Umbilical cord (tissue), 2 donors: ENCODE measurements at places on chromosomes 4 and X. TPM values are rescaled to one million over a fixed set of nuclear protein-coding genes. Genes with fewer than 3 reads are reported as not detected.

GRCh38 chr4:148857973-148858534, 415.8 kb upstream of the NR3C2 start:
- DNase-seq = no peak

- no peak for DNase-seq
Observed at GRCh38 chr4:112700679-112701078, 63.7 kb downstream of the LARP7 start.

GRCh38 chr4:156298230-156298629, 344.6 kb upstream of the CTSO start:
- DNase-seq = peak; percentile 86

GRCh38 chrX:97400492-97400891, 516.8 kb downstream of the RPA4 start:
- DNase-seq = no peak

- no peak for DNase-seq
Observed at GRCh38 chrX:21702725-21703124, 44.6 kb upstream of the KLHL34 start.

DNA sequence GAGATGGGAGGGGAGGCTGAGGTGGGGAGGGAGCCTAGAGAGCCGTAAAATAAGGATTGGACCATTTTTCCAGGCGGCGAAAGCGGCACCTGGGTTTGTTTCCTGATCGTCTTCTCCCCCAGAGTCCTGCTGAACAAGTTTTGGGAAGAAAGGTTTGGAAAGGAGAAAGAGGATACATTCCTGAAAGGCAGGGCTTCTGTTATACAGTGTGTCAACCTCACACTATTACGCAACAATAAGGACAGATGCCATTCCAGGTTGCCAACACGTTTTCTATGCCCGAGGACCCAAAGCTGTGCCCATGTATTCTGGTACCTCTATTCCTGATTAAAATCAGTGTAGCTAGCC, 658 bp downstream of the SCOC start:
- no peak for DNase-seq

DNA sequence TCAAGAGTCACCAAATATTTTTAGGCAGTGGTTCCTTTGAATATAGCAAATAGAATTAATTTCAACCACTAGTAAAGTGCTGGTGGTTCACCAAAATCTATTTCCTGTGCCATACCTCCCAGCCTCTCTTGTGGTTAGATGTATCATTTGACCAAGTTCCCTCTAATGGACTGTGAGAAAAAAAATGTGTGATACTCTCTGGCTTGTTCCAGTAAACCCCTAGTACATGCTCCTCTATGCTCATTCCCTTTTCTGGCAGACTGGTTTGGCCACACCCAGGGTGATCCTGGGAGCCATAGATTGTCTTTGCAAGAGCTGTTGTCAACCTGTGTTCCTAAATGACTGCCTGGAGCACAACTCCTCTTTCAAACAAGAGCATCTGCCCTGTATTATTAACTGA, 109.5 kb downstream of the FRAS1 start:
- no peak for DNase-seq

DNA sequence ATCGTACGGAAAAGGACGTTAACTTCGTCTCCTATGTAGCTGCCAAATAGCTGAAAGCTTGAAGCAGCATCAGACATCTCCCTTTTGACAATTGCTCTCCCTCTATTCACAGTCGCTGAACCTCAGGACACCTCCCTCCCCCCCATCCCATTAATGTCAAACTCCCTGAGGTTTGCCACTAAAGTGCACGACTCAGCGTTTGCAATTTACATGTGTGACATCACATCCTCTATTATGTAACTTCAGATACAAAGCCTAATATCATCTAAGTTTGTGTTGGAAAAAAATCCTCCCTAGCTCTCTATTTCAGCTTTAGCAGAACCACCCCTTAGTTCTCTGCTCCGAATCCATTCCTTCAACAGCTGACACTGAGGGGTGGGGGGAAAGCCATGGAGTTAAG, 5.5 kb upstream of the NR3C2 start:
- DNase-seq = peak; percentile 10

- no peak for DNase-seq
Observed at GRCh38 chr4:183074288-183074990, 24.6 kb upstream of the WWC2 start.

- no peak for DNase-seq
Observed at GRCh38 chrX:45750639-45751038, 550.0 kb upstream of the DIPK2B start.

DNA sequence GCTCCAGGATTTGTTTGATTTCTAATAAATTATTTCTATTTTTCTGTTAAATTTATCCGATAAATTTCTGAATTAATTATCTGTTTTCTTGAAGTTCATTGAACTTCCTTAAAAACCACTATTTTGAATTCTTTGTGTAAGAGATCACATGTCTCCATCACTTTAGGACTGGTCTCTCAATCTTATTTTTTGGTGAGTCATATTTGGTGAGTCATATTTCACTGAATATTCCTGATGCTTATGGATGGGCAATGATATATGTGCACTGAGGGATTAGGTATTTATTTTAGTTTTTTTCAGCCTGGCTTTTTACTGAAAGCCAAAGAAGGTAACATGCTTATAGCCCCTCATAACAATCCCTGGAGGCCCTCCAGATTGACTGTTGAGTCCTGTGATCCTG, 48.5 kb upstream of the IL15 start:
- DNase-seq = no peak

DNA sequence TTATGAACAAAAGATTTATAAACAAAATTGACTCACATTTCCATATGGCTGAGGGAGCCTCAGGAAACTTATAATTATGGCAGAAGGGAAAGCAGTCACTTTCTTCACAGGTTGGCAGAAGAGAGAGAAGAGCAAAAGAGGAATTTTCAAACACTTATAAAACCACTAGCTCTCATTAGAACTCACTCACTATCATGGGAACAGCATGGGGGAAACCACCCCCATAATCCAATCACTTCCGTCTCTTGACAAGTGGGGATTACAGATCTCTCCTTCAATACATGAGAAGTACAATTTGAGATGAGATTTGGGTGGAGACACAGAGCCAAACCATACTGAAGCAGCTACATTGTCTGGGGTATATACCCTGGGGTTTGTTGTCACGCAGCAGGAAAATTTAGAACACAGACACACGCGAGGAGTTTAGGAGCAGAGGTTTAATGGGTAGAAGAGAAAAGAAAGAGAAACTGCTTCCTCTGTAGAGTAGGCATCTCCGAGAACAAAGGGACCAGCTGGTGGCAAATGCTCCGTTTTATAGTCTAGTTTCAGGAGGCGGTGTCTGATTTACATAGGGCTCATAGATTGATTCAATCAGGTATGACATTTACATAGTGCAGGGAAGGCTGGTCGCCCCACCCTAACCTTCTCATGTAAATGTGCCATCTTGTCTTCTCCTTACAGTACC, 2277.7 kb upstream of the AGA start:
- DNase-seq = no peak

The RNF212 gene
- total RNA-seq = 9.1 TPM

The P2RY4 gene
- 0.48 TPM for total RNA-seq

The PLRG1 gene
- 52.5 TPM for total RNA-seq

The F11 gene
- total RNA-seq = not detected

The F8A1 gene
- total RNA-seq = 0.96 TPM

The SOWAHB gene
- 7.2 TPM for total RNA-seq

The RLIM gene
- total RNA-seq = 47.4 TPM

The FGG gene
- total RNA-seq = 19.7 TPM
